Cortex of kidney (tissue), 1 donor: ENCODE measurements at places on chromosomes 2 and 18.

- DNase-seq = no peak
Measured at GRCh38 chr2:233152541-233152940, 92.4 kb downstream of the INPP5D start.

- no peak for DNase-seq
Measured at GRCh38 chr2:110853948-110854347, 121.6 kb downstream of the ACOXL start.

DNA sequence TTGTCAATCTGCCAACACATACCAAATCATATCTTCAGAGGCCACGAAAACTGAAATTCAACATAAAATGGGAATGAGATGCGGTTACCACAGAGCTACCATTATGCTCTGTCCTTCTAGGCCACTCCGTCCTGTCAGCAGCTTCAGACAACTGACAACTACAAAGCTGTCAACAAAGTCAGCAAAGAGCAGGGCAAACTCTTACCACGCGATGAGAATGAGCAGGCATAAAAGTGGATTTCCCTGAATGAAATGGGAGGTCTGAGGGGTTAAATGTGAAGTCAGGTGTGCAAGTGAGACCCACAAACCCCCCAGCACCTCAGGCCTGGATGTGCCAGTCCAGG, 130.1 kb downstream of the LNPK start:
- no peak for DNase-seq

DNA sequence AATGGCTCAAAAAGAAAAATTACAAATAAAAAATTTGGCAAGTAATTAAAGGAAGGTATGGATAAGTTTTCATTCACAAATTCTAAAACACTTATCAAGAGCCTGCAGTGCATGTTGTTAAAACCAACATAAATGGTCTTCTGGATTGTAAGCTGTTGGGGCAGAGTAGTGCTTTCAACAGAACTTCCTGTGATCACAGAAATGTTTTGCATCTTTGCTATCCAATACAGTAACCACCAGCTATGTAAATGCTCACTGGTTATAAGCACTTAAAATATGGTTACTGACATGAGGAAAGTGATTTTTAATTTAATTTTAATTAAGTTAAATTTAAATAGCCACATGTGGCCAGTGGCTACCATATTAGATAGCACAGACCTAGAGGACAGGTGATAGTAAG, 133.1 kb downstream of the NBAS start:
- DNase-seq = no peak

DNA sequence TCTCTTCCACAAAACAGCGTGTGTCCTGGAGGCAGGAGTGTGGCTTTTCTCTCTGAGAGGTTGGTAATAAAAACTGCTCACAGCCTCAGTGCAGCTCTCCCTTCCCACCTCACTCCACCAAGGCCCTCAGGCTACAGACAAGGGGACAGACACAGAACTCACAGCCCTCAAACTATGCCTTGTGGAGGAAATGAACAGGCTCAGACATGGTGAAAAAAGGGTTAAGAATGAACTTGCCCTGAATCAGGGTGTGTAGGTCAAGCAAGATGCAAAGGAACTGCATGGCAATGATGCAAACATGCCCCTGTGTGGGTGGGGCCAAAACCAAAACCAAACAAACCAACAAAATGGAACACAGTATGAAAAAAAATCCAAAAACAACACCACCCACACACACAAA, 125.8 kb downstream of the GALNT14 start:
- DNase-seq = no peak

- DNase-seq = no peak
Measured at GRCh38 chr2:10345126-10345525, 42.4 kb downstream of the HPCAL1 start.

- no peak for DNase-seq
Measured at GRCh38 chr2:105928563-105928962, 183.9 kb downstream of the NCK2 start.

GRCh38 chr2:15146960-15147359, 414.2 kb downstream of the NBAS start:
- DNase-seq = no peak

DNA sequence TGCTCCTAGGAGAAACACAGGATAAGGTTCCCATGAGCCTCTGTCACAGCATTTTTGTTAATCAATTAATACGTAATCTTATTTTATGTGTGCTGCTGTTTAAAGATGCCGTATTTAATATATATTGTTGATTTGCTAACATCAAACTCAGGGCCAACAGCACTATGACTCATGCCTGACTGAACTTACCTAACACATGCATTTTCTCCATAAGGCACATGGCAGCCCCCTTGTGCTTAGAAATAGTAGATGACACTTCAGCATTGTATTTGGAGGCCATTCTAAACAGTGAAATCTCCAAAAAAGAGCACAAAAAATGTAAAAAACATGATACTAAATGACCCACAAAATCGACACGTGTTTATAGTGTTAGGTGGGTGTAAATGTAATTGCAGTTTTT, 314.8 kb downstream of the MYCN start:
- no peak for DNase-seq

- DNase-seq = no peak
Measured at GRCh38 chr2:10378189-10378588, 69.9 kb downstream of the ODC1 start.

GRCh38 chr2:79223539-79223938, 64.0 kb upstream of the REG3A start:
- DNase-seq = no peak

GRCh38 chr2:127572841-127573240, 37.4 kb downstream of the MYO7B start:
- DNase-seq = no peak

DNA sequence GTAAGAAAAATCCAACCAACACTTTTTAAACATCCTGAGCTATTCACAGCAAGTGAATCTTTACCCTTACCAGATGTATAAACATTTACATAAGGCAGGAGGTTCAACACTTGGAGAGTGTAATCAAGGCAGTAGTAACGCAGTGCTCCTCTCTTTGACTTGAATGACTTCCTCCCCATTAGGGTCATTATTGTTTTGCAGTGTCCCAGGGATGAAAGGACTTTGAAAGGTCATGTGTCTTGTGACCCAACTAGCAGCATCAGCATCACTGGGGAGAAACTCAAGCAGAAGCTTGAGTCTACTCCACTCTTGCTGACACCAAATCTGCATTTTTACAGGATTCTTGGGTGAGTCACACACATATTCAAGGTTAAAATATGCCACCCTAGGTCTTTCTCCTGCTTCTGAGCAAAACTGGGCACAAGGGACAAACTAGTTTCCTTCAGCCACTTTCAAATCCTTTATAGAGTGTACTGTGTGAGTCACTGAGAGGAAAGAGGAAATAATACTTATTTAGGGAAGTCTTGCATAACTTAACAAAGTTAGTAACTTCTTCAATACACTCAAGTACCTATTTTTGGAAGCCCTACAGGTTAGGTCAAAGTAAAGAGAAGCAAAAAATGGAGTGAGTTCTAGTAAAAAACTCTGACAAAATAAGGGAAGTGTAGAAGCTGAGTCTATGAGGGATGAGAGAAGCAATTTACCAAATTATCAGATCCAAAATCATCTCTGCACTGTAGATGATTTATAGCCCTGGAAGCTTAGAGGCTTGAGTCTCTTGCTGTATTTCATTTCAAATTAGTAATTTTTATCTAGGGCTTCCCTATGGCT, 51.0 kb upstream of the EML4 start:
- DNase-seq = no peak

DNA sequence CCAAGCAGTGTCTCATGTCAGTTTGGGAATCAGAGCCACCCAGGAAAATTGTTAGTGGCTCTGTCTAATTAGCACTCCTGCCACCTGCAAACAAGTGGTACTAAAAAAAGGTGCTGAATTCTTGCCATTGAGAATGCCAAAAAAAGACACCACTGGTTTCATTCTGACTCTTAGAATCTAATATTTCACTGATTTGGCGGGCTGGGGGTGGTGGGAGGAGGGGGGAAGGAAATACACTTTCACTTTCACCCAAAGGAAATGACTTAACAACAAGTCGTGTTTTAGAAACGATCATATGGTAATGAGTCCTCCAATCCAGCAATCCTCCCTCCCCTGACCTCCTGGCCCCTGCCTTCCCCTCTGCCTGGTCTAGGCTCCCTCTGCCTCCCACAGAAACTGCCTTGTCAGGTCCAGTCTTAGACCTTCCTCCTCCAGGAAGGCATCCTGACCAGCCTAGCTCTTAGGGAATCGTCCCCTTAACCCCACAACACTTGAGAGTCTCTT, 4.4 kb upstream of the KLHL29 start:
- DNase-seq = no peak

DNA sequence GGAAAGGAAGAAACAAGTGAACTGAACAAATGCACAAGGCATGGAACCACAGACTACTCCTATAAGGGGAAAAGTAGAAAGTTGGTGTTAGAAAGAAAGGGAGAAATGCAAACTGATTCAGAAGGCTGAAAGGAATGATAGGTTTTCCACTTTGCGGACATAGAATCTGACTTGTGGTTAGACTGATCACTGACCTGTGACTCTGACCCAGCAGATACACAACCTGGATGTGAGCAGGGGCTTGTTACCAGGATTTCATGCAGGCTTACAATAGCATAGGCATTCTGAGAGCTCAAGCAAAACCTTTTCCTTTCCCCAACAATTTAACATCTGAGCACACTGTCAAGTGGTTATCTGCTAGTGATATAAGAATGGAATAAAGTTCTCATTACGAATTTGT, 237.0 kb upstream of the CDH20 start:
- DNase-seq = no peak

DNA sequence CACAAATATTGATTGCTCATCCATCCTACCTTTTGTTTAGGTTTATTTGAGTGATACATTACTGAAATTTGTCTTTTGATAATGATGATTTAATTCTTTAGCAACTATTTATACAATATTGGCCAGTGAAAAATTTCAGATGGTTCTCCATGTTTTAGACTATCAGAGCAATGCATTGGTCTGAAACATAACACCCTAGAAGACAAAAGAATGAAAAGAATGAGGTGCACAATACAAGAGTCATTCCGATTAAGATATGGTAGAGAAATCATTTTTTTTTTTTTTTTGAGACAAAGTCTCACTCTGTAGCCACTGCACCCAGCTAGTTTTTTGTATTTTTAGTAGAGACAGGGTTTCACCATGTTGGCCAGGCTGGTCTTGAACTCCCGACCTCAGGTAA, 197.4 kb upstream of the FAM98A start:
- no peak for DNase-seq

- no peak for DNase-seq
Measured at GRCh38 chr18:36613069-36613468, 215.7 kb downstream of the TPGS2 start.

DNA sequence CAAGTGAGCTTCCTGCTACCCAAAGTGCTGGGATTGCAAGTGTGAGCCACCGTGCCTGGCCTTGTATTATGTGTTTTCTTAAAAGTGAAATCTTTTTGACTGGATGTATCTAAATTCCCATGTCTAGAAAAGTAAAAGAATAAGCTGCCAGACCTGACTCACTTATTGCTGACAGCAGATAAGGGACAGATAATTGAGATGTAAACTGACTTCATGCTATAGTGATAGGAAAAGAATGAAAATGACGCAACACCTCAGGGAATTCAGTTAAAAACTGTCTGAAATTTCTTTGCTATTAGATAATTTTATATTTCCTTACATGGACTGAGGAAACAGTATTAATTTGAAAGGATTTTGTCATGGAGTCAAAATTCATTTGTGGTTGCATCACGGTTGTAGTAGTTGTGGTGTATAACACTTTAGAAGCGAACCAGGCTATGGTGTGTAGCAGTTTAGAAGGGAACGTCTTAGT, 19.4 kb downstream of the TTC27 start:
- DNase-seq = no peak

DNA sequence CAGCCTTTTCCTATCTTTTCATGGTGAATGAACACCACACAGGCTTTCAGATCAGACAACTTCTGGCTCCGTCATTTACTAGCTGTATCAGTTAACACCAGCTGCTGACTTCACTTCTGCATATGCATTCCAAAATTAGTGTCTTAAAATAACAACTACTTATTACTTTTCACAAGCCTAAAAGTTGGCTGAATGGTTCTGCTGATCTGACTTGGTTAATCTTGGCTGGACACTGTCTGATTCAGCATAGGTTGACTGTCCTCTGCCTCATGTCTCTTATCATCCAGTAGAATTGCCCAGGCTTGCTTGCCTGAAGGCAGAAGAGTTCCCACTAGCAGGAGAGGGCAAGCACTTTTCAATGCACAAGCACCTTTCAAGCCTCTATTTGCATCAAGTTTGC, 72.7 kb downstream of the MARCHF4 start:
- no peak for DNase-seq

DNA sequence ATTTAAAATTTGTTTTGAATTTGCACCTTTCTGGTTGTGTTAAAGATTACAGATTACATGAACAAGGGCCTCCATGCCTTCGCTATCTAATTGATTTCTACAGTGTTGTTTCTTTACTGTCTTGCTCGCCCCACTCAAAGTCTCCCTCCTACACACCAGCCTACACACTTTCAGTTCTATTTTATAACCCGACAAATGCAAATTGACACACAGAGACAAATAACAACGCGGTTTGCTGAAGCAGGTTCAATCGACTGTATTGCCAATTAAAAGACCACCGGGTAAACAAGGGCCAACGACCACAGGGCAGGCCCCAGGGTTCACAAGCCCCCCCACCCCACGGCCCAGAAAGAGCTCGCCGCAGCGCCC, 869 bp downstream of the STARD7 start:
- DNase-seq = no peak

DNA sequence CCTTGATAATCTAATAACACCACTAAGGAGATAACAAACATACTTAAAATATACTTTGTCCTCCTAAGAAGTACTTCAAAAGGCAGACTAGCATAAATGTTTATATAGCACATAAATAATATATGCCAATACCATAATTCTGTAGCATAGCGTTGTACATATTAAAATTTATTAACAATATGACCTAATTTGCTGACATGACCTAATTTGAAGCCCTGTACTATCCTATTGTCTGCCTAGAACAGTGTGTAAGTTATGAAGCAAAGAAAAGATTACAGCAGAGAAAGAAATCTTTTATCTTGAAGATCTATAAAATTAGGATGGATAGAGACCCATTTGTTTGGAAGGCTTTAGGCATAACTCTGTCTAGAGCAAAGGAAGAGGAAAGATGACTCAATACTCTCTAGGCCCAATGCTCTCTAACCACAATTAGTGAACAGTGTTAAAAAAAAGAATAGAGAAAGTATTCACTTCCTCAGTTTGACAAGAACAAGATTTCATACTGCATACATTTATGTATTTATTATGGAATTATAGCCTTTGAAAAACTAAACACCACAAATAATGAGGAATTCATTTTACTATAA, 231.3 kb downstream of the ZRANB3 start:
- no peak for DNase-seq

GRCh38 chr2:101305492-101306078, 2.9 kb downstream of the RNF149 start:
- DNase-seq = no peak

GRCh38 chr2:238163481-238164198, 4.9 kb downstream of the ERFE start:
- DNase-seq = no peak

- no peak for DNase-seq
Measured at GRCh38 chr2:236901956-236902355, 183.7 kb upstream of the COPS8 start.

DNA sequence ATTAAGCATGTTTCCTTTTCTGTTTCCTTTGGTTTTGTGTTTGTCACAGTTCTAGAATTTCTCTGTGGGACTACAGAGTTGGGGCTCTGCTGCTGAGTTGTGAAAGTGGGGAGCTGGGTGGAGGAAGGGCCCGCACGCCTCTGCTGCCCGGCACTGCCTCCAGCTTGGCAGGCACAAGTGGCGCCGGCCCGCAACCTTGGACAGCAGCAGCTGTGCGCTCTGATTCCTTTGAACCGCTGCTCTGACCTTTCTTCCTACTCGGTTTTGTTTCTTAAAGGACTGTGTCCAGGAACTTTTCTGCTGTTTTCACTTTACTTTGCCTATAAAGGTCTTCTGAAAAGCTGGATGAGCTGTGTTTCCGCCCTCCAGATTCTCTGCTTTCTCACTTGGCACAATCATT, 137.6 kb upstream of the ALPP start:
- no peak for DNase-seq
